Activated naive CD4-positive, alpha-beta T cell treated with Interleukin-2 at 50 U/mL for 16 hours (primary cell): ENCODE measurements at places on chromosomes 1 and 21.

GRCh38 chr21:34365809-34366208, 2.0 kb downstream of the KCNE2 start:
- no peak for DNase-seq

- no peak for DNase-seq
These were observed 71.4 kb downstream of the UCK2 start for GRCh38 chr1:165898837-165899236.

DNA sequence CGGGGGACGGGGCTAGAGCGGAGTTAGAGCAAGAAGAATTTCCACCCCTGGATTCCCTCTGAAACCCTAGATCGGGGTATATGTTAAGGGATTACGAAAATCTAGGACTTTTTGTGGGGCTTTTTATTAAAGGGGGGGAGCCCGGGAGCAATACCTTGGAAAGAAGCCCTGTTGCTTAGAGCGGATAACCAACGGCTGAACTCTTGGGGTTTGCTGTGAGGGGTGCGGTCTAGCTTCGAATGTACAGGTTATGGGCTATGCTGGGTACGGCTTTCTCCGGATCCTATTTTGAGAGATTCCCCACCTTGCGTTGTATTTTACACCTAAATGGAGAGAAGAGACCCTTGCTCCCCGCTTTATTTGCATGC, 626 bp downstream of the DYRK3 start:
- DNase-seq = no peak

GRCh38 chr1:53323316-53323715, 4.6 kb downstream of the LRP8 start:
- no peak for DNase-seq

GRCh38 chr1:226149806-226150205, 36.7 kb downstream of the ACBD3 start:
- no peak for DNase-seq

DNA sequence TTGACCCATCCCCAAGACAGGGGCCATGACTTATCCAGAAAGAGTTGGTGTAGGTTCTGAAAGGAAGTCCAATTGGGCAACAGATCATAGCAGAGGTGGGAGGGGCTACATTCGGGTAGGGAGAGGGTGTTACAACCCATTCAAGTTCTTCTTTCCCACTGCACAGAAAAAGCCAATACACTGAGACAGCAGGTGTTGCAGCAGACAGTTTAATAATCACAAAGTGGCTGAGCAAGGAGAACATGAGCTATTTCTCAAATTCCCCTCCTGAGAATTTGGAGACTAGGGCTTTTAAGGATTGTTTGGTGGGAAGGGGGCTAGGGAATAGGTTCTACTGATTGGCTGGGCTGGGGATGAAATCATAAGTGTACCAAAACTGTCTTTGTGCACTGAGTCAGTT, 328.4 kb upstream of the POU3F1 start:
- no peak for DNase-seq

DNA sequence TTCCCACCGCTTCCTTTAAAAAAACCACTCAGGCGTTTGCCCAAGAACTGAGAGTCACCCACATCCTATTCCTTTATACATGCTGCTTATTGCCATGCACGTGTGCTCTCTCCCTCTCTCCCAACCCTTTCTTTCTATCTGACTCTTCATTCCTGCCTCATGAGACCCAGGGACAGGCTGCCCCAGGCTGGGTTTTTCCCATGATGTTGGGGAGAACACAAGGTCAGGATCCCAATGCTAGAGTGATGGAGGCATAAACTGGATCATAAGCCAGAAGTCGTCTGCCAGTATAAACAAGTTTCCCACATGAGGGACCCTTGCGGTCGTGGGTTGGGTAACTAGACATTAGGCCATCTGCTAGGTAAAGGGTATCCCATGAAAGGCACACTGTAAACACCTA, 64.9 kb downstream of the CD2 start:
- no peak for DNase-seq

- DNase-seq = no peak
These were observed 99.2 kb upstream of the CASZ1 start for GRCh38 chr1:10895621-10896020.

DNA sequence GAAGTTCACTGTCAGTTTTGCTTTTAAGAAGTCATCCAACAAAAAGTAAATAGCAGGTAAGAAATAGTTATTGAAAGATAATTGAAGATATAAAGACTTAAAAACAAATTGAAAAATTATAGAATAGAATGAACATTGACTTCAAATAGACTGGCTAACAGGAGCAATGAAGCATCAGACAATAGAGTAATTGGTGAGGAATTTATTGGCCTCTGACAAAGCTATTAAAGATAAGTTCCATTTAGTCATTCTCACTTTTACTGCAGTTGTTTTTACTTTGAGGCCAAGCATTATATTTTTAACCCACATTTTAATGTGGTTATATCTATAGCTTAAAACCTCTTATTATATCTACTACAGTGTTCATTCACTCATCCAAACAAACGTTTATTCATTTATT, 228.8 kb upstream of the ADGRL2 start:
- DNase-seq = no peak

GRCh38 chr1:91937613-91938012, 11.6 kb upstream of the BRDT start:
- no peak for DNase-seq

GRCh38 chr1:203368624-203369451, 17.9 kb upstream of the FMOD start:
- DNase-seq = no peak

- no peak for DNase-seq
These were observed 34.4 kb downstream of the MRPL39 start for GRCh38 chr21:25572861-25573310.

DNA sequence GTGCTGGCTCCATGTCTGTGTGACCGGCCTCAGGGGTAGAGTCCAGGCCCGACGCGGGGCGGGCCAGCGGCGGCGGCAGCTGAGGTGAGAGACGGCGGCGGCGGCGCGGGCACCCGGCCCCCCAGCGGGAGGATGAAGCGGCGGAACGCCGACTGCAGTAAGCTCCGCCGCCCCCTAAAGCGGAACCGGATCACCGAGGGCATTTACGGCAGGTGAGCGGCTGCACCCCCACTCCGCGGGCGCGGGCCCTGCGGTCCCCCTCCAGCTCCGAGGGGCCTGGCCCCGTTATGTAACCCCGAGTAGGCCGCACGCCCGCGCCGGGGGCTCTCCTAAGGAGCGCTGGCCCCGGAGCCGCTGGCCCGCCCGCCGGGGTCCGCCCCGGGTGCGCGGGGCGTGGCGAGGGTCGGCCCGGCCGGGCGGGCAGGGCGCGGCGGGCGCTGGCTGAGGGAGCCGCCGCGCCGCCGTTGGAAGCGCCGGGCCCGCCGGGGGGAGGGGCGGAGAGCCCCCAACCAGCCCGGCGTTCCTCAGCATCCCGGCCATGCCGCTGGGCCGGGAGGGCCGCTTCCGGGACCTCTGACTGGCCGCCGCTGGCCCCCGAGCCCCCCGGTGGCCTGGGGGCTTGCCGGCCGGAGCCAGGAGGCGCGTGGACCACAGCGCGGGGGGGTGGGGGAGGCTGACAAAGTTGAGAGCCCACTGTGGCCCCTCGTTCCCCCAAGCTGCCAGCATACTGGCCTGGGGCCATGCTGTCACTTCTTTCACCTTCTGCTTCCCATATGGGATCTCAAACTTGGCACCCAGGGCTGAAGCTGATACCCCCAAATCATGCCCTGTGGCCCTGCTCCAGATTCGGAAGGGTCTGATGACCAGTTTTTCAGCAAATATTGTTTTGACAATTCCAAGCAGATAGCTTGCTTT, 527 bp downstream of the MACO1 start:
- DNase-seq = peak; percentile 6

GRCh38 chr21:33968080-33968994, 52.7 kb upstream of the ATP5PO start:
- DNase-seq = no peak

DNA sequence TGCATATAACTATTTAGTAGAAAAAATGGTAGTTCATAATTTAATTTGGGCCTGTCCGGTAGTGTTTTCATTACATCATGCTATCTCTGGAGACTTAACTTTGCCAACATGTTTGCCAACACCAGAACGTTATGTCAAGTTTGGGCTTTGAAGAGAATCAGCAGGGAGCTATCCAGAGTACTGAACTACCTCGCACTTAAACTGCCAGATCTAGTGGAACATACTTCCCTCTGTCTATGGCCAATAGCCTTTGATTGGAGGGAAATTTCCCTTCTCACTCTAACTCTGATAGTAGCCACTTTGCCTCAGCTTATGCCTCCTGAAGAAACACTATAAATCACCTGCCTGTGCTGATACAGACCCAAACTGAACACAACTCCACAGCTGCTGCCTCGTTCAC, 10.0 kb downstream of the LRRC53 start:
- DNase-seq = no peak

GRCh38 chr1:228785366-228786330, 50.4 kb downstream of the RHOU start:
- DNase-seq = no peak
